Skeletal muscle cell (primary cell): ENCODE measurements at places on chromosomes 6 and 20.

- no peak for DNase-seq
These were observed 859.3 kb upstream of the FLRT3 start for GRCh38 chr20:15196547-15197255.

- no peak for DNase-seq
These were observed 26.7 kb downstream of the NPEPL1 start for GRCh38 chr20:58719258-58719657.

- DNase-seq, result no peak
These were observed 35.9 kb upstream of the MAP3K4 start for GRCh38 chr6:160955508-160956295.

- peak; percentile 29 for DNase-seq
These were observed 1.4 kb downstream of the CLIC1 start for GRCh38 chr6:31734821-31735406.

GRCh38 chr6:54846857-54847674 lies 495 bp downstream of the FAM83B start:
- DNase-seq, result no peak
